NCI-H526 treated with DMSO at 0.1 percent for 48 hours (cell line): ENCODE measurements at places on chromosomes 12 and 14.

- no peak for DNase-seq
Measured at GRCh38 chr14:67577909-67578749, 21.9 kb downstream of the PIGH start.

- DNase-seq: no peak
Measured at GRCh38 chr12:50610171-50610570, 105.4 kb downstream of the DIP2B start.

- no peak for DNase-seq
Measured at GRCh38 chr12:109131154-109132050, 15.0 kb downstream of the ACACB start.

GRCh38 chr14:73503648-73504047 lies 12.9 kb downstream of the RIOX1 start:
- no peak for DNase-seq

DNA sequence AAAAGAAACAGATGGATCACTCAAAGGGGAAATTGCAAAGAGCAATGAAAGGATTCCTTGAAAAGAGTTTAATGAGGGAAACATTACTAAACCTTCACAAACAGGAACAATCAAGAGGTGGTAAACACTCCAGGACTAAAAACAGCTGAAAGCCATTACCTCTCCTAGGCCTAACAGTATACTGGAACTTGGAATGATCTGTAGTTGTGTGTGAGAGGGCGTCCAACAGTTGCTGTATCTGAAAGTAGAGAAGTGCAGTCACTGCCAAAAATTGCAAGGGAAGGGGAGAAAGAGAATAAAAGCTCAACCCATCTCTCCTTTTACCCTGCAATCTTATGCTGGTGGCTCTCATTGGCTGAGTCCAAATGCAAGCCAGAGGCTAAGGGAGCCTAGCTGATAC lies 17.0 kb upstream of the MIS18BP1 start:
- no peak for DNase-seq

- DNase-seq: no peak
Measured at GRCh38 chr14:104758981-104759969, 6.3 kb downstream of the SIVA1 start.

DNA sequence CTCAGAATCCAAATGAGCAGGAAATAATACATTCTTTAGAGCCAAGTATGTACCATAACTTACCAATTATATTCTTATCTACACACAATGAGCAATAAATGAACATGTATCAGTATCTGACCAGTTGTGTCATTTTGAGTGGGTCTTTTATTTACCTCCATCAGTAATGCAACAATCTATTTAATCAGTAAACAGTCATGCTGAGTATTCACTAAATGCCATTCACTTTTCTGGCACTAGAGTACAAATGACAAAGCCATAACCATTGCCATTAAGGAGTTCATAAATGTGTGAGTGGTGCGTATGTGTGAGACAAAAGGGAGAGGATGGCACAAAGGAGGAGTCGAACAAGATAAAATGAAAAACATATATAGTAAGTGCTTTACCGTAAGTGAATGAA lies 1.5 kb upstream of the STRAP start:
- peak; percentile 71 for DNase-seq

GRCh38 chr14:43535231-43535838 lies 971.7 kb downstream of the FSCB start:
- DNase-seq: no peak

GRCh38 chr12:119006746-119007145 lies 25.4 kb downstream of the SRRM4 start:
- no peak for DNase-seq

GRCh38 chr12:6626654-6627283 lies 9.0 kb downstream of the LPAR5 start:
- DNase-seq: no peak

- no peak for DNase-seq
Measured at GRCh38 chr12:67541625-67541991, 106.9 kb upstream of the DYRK2 start.

DNA sequence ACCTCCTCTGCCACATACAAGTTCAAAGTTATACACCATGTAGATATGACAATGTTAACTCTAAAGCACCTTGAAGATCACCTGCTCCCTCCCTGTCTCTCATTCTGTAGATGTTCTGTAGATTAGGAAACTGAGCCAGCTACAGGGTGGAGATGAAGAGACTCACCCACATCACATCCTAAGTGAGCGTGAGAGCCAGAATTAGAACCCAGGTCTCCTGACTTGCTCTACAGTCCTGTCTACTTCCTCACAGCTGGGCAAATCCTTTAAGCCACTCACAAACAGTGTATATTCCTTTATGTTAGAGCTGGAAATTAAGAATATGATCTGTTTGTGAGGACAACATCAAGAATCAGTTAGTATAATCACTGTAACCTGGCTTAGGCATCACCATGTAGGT lies 1.8 kb downstream of the APPL2 start:
- DNase-seq: no peak

GRCh38 chr14:102505000-102505619 lies 4.5 kb downstream of the ANKRD9 start:
- DNase-seq: no peak

DNA sequence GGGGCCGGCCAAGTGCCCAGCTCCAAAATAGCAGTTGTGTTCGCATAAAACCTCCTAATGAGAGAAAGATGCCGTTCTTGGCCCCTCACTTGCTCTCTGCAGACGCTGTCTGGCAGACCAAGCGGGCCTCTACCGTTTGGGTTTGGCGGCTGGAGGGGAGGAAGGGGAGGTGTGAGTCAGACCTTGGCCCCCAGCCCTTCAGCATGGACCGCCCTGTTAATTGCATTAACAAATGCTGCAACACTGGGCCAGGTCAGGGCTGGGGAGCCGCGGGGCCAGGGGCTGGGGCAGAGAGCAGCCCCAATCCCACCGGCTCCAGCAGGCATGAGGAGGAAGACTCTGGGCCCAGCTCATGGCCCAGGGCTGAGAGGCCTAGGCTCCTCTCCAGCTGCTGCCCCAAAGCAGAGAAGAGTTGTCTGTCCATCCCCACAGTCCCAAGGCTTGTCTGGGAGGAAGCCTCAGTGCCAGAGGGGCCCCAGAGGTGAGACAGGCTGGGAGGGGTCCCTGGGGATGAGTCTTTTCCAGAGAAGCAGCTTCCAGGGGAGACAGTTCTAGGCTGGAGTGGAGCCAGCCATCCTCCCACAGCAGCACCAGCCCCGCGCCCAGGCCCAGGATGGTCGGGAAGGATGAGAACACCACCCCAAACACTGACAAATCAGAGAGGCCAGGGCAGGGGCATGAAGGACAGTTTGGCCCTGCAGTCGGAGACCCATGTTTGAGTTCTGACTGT lies 16.9 kb downstream of the LTBP2 start:
- DNase-seq: no peak

- no peak for DNase-seq
Measured at GRCh38 chr12:11765817-11766794, 116.6 kb downstream of the ETV6 start.

GRCh38 chr12:56297400-56297799 lies 2.7 kb downstream of the CS start:
- DNase-seq: no peak

- no peak for DNase-seq
Measured at GRCh38 chr12:124031058-124031457, 58.0 kb downstream of the ZNF664 start.

DNA sequence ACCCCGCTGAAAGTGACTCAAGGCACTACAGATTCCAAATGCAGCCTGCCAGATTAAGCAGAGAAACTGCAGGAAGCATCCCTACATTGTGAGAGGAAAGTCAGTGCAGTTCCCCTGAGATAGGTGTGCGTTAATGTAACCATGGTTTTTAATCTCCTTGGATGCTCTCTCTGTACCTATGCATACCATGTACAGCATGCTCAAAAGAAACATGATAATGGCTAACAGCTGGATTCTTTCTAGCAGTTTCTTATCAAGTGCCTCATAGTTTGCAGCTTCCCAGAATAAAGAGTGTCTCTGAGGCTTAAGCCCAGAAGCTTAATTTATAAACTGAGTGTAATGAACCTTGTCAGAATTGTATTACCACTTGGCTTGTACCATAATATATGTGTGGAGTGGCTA lies 17.1 kb upstream of the MDM1 start:
- no peak for DNase-seq

DNA sequence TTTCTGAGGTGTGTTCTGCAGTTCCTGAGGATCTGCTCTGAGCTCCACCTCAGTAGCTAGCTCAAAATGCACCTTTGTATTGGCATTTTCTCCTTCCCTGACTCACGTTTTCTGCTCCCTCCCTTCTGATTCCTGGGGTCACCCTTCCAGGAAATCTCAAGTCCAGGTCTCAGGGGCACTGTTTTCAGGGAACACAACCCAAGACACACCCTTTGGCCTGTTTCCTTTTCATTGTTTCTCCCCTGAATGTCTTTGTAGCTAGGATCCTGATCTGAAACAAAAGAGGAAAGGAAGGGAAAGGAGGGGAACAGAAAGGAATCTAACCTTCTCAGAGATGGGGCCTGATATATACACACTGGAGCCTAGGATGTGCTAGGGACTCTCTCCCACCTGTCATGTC lies 7.3 kb upstream of the RIPK3 start:
- DNase-seq: no peak

DNA sequence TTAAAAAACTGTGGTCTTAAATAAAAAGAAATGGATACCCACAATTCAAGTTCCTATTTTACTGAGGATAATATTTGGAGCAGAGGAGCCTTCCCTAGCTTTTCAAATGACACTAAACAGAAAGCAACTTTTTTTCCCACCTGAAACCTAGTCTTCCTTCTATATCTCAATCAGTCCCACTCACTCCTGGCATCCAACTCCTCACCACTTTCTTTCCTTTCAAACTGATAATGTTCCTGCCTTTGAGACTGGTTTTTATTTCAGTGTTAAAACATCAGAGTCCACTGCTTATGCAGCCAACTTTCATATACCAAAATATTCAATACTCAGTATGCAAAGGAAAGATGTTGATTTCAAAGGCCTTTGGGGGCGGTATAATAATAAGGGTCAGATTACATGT lies 225.6 kb downstream of the GXYLT1 start:
- no peak for DNase-seq
